Fibroblast of skin of right biceps (primary cell): ENCODE measurements at places on chromosomes 16 and 17.

GRCh38 chr17:15264542-15264941 is 584 bp downstream of the PMP22 start:
- no peak for DNase-seq

GRCh38 chr17:27872776-27873175 is 20.4 kb downstream of the LYRM9 start:
- DNase-seq, result no peak

DNA sequence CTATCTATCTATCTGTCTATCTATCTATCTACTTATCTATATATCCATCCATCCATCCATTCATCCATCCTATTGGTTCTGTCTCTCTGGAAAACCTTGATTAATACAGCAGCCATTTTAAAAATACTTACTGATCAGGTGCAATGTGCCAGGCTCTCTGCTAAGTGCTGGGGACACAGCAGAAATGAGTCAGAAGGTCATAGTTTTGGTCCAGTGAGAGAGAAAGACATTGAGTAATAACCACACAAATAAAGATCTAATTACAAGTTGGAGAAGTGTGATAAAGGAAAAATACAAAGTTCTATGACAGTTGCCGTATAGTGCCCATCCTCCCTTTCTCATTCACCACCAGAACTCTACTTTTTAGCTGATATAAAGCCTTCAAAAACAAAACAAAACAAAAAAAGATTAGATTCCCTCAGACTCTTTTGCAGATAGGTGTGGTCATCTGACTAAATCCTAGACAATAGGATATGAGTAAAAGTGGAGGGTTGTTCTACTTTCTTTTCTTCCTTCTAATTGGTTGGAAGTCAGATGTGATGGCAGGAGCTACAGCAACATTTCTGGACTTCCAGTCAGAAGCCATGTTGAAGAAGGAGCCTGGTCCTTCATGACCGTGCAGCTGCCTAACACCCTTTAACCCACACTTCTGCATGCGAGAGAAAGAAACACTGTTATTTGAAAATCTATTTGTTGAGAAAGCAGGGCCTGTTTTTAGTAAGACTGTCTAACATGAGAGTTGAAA is 72.0 kb upstream of the TOX3 start:
- no peak for DNase-seq

GRCh38 chr17:71632328-71632727 is 488.5 kb upstream of the SOX9 start:
- peak; percentile 81 for DNase-seq

- no peak for DNase-seq
Measured at GRCh38 chr17:41510251-41511065, 5.0 kb upstream of the KRT13 start.

DNA sequence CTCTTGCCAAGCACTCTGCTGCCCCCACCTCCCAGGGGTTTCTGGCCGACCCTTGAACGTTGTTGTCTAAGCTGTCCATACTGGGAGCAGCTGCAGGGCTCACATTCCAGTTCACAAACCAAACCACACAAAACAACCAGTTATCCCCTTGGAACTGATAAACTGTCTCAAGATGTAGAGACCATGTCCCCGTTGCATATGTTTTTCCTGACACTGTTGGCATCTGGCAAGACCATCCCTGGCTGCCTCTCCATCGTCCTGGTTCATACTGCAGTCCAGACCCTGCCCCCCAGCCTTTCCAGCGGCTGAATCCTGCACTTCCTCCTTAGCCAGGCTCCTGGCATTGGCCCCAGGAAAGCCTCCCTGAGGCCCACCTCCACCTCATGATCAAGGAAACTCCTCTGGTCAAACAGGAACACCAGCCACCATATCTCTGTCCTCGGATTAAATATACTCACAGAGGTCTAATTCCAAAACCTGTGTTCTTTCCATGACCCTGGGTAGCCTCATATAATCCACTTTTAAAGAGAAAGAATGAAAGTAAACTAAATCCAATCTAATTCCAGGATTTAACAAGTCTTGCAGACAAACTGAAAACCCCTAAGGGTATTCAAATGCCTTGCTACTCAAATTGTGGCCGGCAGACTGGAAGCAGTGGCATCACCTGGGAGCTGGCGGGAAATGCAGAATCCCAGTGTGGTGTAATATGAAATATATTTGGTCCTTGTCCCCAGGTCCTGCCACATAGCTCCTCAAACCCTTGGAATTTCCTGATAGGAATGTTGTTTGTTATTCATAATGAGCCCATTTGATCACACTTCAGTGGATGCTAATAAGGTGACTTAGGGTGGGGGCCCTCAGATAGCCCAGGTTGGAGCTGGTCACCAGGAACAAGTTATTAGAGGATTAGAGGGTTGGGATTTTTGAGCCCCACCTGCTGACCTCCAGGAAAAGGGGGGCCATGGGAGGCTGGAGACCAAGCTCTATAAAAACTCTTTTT is 14.2 kb downstream of the GAS7 start:
- no peak for DNase-seq

DNA sequence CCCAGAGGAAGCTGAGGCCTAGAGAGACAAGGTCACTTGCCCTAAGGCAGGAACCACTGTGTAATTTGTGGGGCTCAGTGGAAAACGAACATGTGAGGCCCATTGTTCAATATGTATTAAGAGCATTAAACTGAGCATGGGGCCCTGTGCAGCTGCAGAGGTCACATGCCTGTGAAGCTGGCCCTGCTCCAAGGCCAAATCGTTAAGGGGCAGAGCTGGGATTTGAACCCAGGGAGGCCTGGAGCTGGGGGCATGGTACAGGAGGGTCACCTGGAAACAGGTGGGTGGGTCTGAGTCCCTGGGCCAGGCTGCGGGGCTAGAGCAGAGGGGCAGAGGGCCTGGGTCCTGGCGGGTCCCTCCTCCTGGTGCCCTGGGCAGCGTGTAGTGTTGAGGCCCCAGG is 19.7 kb downstream of the C16orf74 start:
- DNase-seq, result no peak

- peak; percentile 79 for DNase-seq
Measured at GRCh38 chr17:5422505-5422904, 2.5 kb downstream of the RPAIN start.

DNA sequence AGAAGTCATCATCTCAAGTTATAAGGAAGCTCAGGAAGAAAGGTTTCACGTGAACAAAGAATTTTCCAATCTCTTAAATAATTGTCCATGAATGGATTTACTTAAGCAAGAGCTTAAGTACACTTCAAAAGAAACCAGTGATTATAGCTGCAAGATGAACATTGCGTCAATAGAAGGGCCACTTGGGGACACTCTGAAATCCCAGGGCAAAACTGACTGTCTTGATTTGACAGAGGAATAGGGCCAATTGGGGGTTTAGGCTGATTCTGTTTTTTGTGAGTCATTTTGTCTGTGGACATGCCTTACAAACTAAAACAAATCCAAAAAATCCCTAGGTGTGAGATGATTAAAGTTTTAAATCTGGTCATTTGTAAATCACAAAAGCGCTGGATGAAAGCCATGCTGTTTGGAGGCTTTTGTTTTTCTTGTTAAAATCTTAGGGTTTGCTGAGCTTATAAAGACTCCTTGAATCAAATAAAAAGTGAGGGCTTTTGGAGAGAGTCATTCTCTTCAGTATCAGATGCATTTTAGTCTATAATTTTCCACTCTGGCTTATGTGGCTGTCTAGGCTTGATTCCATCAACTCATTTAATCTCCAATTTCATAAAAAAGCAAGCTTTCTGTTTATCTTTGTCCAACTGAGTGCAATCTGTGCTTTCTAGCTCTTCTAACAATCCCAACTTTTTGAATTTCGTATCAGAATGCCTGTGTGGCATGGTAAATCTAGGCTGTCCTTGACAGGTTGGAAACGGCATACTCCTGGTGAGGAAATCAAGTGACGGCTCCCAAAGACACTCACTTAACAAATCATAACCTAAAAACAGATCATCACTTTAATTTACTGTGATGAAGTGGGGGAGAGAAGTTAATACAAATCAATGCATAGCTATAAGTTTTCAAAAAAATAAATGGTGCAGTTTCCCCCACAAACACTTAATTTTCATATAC is 98.2 kb upstream of the SOX9 start:
- no peak for DNase-seq

DNA sequence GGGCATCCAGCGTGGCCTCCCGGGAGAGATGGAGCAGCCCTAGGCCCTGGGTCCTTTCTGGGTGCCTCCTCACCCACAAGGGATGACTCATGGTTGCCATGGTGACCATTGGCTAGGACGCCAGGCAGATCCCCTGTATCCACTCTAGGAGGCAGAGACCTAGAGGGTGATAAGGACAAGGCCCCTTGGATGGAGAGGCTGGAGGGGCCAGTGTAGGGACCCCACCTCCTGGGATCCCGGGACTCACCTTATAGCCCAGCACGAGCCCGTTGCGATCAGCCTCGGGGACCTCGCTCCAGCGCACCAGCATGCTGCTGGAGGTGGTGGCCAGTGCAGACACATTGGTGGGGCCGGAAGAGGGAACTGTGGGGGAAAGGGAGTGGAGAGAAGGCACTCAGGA is 82.2 kb upstream of the CDC42EP4 start:
- peak; percentile 34 for DNase-seq

GRCh38 chr16:50102051-50102746 is 36.4 kb downstream of the HEATR3 start:
- peak; percentile 87 for DNase-seq

DNA sequence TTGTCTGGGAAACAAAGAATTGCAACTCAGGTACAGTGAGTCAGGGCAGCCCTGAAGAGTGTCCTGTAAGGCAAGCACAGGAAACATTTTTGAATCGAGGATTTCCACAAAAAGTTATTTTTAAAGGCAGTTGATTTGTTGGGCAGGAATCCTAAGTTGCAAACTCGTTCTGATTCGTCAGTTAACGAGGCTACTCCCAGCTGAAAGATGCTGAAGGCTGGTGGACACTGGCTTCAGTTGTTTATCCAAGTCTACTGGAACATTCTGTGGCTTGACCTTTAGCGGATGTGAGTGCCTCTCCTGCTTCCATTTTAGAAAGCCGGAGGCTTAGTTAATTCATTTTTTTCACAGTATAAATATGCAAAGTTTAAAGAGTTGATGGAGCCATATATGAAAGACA is 84.2 kb downstream of the KCNJ12 start:
- DNase-seq, result no peak

- no peak for DNase-seq
Measured at GRCh38 chr16:59116744-59117143, 382.6 kb upstream of the GOT2 start.

GRCh38 chr16:65781363-65781762 is 585.1 kb upstream of the CDH5 start:
- no peak for DNase-seq

- DNase-seq, result no peak
Measured at GRCh38 chr16:86777381-86777946, 199.1 kb downstream of the FOXL1 start.

- DNase-seq, result peak; percentile 42
Measured at GRCh38 chr17:6567528-6568183, 11.3 kb upstream of the PITPNM3 start.

DNA sequence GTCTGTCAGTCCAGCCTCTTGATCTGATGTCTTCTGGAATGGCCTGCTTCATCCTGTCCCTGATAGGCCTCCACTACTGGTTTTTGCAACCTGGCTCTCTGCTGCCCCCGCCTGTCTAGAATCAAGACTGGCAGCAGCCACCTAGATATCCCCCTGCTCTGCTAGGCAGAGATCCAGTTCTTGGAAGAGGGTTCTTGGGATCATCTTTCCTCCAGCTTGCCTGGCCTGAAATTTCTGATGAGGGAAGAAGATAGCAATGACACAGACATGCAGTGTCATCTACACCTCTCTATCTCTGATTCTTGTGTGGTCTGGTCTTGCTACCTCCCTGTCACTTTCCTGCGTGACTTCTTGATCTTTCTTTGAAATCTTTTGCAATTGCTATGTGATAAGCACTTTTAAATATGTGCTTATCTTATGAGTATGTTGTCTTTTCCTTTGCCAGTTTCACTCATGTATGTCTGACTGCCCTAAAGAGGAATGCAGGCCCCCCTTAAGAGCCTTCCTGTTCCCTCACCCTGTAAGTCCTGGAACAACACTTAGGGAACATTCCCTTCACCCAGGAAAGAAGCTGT is 20.3 kb upstream of the NFATC3 start:
- DNase-seq, result peak; percentile 86

DNA sequence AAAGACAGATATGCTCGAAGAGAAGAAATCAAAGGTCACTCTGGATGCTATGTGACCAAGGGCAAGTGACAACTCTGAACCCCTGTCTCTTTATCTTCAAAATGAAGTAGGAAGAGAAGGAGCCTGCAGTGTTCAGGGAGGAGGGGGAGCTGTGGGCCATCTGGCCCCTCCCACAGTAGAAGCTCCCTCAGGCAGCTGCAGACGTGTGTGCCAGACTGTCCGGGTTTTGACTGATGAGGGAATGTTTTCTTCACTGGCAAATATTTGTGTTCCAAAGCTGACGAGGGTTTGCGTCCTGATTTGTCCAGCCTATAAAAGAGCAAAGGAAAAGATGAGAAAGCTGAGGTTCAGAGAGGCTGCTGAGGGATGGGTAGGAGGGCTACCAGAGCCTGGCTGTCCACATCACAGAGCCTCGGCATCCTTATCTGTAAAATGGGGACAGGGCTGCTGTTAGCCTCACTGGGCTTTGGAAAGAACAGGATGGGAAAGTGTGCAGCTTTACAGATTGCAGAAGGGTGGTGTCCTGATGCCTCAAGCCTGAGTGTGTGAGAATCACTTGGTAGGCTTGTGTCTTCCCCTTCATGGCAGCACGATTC is 1.8 kb upstream of the GINS2 start:
- DNase-seq, result no peak

DNA sequence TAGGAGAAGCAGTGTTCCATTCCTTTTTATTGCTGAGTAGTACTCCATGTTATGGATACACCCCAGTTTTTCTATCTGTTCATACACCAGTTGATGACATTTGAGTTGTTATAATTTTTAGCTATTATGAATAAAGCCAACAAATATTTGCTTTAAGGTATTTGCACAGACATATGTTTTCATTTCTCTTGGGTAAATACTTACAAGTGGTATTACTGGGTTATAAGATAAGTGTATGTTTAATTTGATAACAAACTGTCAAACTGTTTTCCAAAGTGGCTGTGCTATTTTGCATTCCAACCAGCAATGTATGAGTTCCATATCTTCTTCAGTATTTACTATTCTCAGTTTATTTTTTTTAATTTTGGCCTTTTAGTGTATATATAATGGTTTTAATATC is 27.7 kb upstream of the GFOD2 start:
- no peak for DNase-seq

DNA sequence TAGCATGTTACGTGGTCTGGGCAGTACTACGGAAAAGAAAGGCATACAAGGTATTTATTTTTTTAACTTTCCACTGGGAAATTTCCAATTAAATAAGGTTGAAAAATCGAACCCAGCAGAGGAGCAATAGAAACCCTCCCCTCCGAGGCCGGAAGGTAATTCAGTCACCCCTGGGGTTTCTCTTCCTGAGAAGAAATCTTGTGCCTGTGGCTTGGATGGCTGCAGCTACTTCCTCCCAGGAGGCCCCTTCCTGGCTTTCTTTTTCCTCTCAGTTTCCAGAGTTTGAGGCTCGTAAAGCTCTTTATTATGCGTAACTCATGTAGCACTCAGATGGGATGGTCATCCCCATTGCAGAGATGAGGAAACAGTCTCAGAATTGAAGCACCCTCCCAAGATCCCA is 140.3 kb downstream of the ASIC2 start:
- DNase-seq, result no peak

DNA sequence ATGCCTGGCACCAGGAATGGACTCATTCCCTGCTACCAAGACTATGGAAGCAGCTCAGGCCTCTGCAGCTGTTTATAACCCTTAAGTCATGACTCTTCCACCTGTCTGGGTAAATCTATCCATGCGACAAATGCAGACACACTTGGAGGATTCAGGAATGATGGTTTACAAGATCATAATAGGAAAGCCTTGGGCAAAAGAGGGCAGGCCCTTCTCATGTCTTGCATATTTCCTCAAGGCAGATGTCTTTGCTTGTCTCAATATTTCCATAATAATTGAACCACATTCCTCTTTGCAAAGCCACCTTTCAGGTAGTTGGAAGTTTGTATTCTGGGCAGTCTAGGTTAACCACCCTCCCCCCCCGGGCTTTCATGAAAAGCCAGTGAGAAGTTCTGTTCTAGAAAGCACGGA is 884 bp upstream of the JPT1 start:
- DNase-seq, result no peak
